ENCODE measurements at places on chromosomes 2 and 18.

- no peak for DNase-seq
These were observed 58.1 kb downstream of the PAX3 start for GRCh38 chr2:222240676-222241049.

DNA sequence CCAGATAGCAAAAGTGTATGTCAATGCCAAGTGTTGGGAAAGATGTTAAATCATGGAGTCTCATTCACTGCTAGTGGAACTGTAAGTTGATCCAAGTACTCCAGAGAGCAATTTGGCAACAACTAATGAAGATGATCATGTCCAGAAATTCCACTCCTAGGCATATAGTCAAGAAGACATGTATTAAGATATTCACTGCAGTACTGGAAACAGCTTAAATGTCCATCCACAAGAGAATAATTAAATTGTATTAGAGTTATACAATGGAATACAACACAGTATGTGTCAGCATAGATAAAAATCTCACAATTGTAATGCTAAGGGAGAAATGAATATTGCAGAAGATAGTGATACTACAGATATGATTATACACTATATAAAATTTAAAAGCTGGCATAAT, 15.2 kb upstream of the LBH start:
- no peak for DNase-seq

DNA sequence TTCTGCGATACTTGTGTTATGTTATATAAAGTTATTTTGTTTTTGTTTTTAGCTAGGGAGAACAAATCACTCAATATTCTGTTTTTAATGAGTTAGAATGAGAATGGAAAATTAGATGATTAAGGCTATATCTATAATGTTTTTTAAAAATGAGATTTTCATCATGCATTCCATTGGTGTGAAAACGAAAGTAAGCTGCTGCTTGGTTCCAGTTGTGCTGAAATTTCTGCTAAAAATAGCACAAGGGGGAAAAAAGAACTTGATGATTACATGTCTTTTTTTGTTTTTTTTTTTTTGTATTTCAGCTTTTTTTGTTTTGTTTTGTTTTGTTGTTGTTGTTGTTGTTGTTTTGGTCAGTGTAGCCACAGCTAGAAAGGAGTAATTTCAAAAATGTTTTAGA, 242.6 kb upstream of the KCNJ3 start:
- no peak for DNase-seq

- DNase-seq, result peak; percentile 6
These were observed 56.0 kb upstream of the RAB6C start for GRCh38 chr2:129923265-129924091.

DNA sequence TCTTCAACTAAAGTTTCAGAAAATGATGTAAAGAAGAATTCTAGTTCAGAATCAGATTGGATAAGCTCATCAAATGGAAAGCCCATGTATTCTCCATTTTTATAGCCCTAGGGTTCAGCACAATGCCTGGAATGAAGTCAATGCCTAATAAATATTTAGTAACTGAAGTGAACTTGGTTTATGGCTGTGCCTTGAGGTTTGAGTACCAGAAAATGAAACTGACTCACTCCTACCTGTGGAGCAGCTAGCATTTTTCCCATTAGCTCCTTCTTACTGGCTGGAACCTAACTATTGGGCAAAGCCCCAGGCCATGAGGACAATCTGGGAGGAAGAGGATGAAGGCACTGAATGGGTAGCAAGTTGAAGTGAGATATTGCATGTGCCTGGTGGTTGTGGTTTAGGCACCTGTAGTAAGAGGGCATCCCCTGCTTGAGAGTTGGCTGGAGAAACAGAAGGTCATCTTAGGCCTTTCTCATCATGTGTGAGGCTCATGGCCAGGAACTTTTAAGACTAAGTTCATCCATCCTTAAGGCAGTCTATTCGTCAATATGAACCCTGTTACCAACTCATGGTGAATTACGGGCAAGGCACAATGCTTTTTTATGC, 85.0 kb upstream of the LYPD1 start:
- DNase-seq, result no peak

DNA sequence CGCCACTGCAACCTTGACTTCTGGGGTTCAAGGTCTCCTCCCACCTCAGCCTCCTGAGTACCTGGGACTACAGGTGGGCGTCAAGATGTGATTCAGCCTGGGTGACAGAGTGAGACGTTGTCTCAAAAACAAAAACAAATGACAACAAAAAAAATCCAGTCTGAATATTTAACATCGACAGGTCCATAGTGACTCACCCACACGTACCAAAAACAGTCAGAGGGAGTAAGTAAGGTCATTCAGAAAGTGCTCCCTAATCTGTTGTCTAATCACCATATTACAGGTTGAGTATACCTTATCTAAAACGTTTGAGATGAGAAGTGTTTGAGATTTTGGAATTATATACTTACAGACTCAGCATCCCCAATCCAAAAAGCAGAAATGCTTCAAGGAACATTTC, 24.4 kb downstream of the SAP130 start:
- DNase-seq, result no peak

DNA sequence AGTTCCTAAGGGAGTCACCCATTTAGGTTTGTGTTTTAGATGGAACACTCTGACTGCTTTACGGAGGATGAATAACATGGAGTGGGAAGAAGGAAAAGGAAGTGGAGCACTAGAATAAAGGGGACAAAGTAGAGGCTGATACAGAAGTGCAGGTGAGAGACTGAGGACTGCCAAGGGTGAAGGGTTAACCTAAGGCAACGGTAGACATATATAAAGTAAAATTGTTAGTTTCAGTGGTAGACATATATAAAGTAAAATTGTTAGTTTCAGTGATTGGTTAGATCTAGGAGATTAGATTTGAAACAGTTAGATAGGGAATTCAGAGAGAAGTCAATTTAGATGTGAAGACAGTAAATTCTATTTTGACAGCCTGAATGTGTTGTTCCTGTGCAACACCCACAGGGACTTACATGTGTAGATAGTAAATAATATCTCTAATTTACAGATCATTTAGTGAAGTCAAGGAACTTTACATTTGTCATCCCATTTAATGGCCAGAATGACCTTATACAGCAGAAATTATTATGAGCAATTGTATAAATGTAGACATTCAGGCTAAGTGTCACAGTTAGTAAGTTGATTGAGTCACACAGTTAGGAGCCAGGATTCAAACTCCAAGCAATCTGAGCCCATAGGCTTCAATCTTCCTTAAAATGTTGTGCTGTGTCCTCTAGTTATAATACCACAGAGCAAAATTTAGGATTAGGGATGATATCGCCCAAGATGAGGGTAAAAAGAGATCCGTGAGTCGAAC, 270.8 kb upstream of the UBE2E3 start:
- DNase-seq, result no peak

- no peak for DNase-seq
These were observed 529.1 kb upstream of the CDH7 start for GRCh38 chr18:65221736-65222135.

GRCh38 chr2:217756375-217757107, 246.3 kb downstream of the TNS1 start:
- DNase-seq, result peak; percentile 65

DNA sequence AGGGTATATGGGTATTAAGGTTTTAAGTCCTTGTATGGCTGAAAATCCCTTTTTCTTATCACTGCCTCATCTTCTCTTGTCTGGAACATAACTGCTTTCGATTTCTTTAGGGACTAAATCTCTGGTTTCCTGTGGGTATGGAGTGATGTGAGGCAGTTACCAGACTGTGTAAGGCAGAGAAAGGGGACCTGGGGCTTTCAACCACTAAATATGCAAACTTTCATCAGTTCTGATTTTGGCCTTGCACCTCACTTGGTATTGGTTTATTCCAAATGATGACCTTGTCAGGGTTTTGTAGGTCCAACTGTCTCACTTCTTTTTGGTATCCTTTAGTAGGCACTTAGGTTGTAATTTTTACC, 9.3 kb downstream of the MAP4K4 start:
- DNase-seq, result no peak

GRCh38 chr2:11488809-11489208, 22.8 kb upstream of the E2F6 start:
- DNase-seq, result no peak

- no peak for DNase-seq
These were observed 497.8 kb downstream of the EIPR1 start for GRCh38 chr2:2879781-2880180.

DNA sequence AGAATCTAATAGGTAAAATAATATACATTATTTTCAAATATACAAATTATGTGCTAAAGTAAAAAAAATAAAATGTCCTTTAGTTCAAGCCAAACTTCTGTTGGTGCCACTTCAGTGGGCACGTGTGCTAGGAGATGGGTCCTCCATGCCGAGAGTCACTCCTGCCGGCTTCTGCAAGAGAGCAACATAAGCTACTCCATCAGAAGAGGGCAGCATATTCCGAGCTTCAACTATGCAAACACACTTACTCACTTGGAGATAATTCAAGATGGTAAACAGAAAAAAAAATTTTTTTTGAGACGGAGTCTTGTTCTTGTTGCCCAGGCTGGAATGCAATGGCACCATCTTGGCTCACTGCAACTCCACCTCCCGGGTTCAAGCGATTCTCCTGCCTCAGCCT, 24.4 kb downstream of the CNOT11 start:
- no peak for DNase-seq

GRCh38 chr2:122866095-122866494, 1110.6 kb downstream of the TSN start:
- DNase-seq, result no peak

GRCh38 chr2:218781691-218782527, at the start of gene CYP27A1:
Gene CYP27A1 (plus strand): TSS chr2:218782147. CDS start chr2:218782183, 36 bp downstream.
- no peak for DNase-seq

DNA sequence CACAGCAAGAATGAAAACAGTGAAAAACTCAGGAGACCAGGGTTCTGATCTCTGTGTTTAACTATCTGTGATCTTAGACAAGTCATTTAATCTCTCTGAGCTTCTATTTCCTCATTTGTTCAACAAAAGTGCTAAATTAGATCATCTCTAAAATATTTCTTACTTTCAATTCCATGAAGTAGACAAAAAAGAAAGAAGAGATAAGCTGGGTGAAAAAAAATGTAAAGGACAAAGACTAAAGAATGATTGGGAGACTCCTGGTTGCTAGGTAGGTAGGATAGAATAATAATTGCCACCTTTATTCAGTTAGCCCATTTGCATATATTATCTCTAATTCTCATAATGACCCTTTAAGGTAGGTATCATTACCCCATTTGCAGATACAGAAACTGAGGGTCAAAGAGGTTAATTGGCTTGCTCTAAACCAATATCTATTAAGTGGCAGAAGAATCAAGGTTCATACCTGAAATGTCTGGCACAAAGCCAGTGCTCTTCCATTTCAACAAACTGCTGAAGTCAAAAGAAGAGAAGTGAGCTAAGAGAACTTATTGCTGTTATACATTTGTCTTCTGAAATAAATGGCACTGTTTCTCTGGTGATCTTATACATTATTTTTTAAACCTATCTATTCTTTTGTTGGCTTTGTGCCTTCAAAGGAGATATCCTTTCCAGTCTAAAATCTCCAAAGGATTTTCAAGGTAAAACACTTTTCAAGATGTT, 141.7 kb downstream of the OTX1 start:
- DNase-seq, result no peak

GRCh38 chr2:200454927-200455801, 54.7 kb downstream of the KCTD18 start:
- no peak for DNase-seq

GRCh38 chr2:104977958-104978357, 59.9 kb upstream of the MRPS9 start:
- DNase-seq, result no peak

DNA sequence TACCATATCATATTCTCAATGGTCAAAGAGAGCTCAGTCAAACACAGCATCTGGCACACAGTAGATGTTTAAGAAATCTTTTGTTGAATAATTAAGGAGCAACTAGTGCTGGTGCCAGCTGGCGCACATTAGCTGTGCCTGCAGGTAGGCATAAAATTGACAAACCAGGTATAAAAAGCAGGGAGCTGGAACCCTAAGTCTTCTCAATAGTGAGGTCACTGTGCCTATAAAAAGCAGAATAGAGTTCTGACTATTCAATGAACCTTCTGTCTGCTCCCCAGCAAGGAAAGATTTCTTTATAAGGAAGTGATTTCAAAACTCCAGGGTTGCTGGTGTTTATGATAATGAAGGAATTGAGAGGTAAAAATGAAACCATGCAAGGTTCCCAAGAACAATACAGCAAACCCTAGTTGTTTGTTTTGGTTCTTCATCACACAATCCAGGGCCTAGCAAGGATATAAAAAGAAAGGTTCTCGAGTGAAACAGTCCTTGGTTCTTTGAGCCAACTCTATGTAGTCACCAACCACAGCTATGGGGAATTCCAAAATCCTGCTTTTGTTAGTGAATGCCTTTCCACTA, 76.1 kb downstream of the THADA start:
- DNase-seq, result no peak

DNA sequence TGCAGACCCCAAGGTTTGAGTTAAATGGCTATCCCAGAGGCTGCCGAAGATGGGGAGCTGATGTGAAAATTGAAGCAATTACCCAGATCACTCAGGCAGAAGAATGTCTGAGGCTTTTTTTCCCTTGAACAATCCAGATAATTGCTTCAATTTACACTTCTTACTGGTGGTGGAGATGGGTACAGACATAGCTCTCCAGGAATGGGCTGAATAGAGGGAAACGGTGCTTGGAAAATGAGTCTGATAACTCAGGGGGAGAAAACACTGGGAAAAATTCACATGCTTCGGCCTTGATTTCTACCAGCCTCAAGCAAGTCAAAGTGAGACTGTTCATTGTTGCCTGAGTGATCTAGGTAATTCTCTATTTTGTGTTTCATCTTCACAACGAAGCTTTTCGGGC, 9.5 kb upstream of the KIF5C start:
- DNase-seq, result no peak

- no peak for DNase-seq
These were observed 39.4 kb downstream of the MYOM1 start for GRCh38 chr18:3180325-3180724.

DNA sequence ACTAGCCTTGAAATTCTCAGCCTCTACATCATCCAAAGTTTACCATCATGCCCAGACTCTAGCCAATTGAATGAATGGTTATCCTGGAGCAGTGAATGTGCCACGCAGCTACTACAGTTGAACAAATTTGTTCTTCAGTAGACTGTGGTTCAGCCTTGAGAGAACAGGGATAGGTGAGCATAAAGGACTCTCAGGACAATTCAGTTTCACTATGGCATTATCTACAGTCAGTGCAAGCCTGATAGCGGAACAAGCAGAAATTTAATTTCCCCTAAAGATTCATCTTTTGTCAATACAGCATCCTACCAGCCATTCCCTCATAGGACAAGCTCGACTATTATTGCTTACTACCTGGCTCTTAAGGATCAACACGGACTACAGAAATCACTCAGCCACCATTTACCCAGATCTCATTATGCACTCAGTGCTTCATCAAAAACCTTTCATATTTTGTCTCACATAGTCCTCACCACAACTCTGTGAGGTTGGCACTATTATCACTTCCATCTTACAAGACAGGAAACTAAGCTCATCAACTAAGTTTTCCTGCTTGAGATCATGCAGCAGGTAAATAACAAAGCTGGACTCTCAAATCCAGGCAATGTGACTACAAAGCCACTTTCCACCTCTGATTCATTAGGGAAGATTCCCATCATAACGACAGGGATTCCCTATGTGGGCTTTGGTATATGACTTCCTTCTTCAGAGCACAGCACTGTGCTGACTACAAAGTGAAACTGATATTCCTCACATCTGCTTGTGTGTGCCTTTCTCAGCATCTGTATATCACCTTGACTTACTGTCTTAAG, 181.5 kb upstream of the ACVR2A start:
- no peak for DNase-seq

Data from stimulated activated CD4-positive, alpha-beta T cell treated with anti-CD3 and anti-CD28 coated beads, TNF-alpha, amount 100 ng/mL, for 1 hour (primary cell).